ENCODE measurements at places on chromosomes 7 and 10.

DNA sequence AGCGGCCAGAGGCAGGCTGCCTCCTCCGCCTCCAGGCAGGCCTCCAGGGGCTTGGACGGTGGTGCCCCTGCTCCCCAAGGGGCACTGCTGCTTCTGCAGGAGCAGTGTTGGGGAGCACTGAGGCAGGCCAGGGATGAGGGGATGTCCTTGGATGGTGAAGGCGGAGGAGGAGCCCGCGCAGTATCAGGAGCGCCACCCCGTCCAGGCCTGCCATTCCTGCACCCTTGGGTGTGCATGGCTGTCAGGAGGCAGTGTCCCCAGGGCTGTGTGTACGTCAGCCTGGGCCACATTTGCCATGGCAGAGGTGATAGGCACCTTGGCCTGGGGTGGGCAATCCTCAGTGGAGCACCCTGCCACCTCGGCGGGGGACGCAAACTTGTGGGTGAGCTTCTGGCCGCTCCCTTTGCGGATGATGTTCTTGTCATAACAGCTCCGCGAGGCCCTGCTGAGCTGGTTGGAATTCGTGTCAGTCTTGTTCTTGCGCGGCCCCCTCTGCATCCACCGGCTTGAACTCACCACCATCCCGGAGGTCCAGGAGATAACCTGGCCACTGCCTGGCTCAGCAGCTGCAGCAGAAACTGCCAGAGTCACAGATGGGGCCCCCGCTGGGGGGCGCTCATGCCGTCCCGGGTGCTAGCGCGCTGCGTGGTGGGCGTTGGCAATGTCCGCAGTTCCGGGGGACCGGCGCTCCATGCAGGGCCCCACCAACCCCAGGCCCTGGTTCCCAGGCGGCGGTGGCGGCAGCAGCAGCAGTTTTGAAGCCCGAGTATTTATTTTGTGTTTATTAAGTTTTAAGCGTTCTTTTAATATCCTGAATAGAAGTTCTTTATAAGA, 182.3 kb upstream of the ADCY1 start:
- no peak for DNase-seq

GRCh38 chr7:26279405-26279804, 12.3 kb upstream of the SNX10 start:
- DNase-seq, result no peak

GRCh38 chr10:22784668-22785067, 70.3 kb upstream of the PIP4K2A start:
- no peak for DNase-seq

- no peak for DNase-seq
Observed at GRCh38 chr10:62972103-62972502, 155.9 kb upstream of the EGR2 start.

- DNase-seq, result no peak
Observed at GRCh38 chr10:16360001-16360400, 76.8 kb upstream of the PTER start.

- no peak for DNase-seq
Observed at GRCh38 chr7:236967-237366, 44.6 kb downstream of the FAM20C start.

Data from endothelial cell of umbilical vein (primary cell).